ENCODE measurements at places on chromosomes 7 and 10. TPM values are rescaled to one million over a fixed set of nuclear protein-coding genes. Genes with fewer than 3 reads are reported as not detected.
A peak's percentile ranks its signal among the peaks of the same experiment; 100 is the strongest.

DNA sequence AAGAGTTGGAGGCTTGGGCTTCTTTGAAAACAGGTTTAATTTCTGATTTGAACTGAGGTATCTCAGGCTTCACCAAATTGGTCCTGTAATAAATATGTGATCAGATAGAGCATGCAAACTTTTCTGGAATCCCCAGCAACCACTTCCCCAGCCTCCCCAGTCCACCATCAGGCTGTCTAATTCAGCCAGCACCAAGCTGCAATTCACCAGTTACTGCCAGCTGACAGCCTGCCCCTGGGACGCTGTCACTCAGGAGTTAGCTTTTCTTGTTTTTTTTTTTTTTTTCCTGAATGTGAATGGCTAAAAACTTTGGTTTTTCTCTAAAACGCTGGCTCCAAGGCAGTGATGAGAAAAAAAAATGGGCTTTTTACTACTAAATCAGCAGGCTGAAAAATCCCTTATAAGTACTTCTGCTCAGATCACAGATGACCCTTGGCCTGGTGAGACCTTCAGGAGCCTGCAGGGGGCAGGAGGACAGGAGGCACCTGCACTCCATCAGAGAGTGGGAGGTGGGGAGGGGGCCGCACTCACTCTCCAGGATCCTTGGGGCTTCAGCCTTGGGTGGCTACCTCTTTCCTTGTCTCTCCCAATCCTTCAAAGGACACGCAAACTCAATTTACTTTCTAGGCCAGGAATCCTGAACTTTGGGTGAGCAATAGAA lies 349.4 kb downstream of the GATA3 start:
- DNase-seq = no peak

GRCh38 chr7:56115852-56116538 lies at the start of gene NUPR2:
Gene NUPR2 (minus strand): TSS chr7:56116417. CDS start chr7:56116314, 103 bp downstream.
- DNase-seq = peak; percentile 45

GRCh38 chr10:34768261-34768971 lies 46.7 kb downstream of the PARD3 start:
- peak; percentile 88 for DNase-seq

GRCh38 chr10:107701943-107702342 lies 537.4 kb upstream of the SORCS1 start:
- no peak for DNase-seq

DNA sequence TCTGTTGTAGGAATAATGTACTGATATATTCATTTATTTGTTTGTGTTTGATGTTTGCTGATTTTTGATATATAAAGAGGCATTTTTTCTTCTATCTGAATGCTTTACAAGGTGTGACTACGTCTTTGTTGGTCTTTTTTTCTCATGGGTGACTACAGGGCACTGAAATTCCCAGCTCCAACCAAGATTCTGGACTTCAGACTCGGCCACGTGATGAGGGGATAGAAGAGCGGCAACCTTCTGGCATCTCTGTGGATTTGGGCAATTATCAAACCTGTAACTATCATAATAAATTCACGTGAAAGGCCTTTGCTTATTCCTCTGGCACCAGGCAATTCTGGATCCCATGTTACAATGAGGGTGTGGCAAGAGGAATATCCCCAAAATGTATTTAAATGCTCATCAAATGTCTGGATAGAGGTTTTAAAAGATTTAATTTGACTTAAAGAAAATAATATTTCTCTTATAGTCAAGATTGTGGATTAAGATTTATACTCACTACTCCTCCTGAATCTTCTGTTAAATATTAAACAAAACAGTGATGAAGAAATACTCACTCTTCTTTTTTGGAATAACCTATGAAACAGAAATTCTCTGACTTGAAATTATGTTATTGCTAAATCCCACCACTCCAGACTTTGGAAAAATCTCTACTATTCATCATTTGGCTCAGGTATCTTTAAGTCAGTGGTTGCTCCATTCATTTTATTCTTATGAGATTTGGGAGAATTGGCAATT lies 276.3 kb downstream of the GPR37 start:
- DNase-seq = no peak

DNA sequence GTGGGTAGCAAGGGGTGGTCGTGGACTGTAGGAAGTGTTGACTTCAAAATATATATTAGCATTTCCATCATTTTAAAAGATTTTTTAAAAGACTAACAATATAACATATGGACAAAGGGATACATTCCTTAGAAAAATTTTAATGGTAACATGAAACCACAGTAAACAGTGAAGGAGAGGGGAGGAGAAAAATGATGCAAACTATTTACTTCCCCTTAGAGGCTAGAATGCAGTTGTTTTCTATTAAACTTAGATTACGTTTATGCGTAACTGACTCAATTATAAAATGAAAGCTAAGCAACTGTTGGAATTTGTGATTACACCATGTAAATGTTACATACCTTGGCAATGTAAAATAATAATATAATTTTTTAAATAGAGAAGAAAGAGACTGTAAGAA lies 41.3 kb downstream of the CALD1 start:
- no peak for DNase-seq

GRCh38 chr7:45098983-45099839 lies 10.4 kb upstream of the NACAD start:
- no peak for DNase-seq

DNA sequence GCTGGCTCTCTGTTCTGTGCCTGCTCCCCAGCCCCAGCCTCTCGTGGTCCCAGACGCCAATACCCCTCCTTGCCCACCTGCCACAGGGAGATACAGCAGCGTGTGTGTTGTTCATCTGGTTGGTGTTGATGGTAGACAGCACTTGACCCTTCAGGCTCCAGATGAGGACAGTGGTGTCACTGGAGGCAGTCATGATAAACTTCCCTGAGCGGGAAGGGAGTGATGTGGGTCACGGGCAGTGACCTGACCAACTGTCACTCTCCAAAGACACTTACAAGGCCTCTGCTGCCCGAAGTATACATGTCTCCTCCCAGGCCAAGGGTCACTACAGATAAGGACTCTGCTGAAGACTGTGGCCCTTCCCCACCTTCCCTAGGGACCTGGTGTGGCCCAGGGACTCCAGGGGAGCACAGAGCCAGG lies 5.6 kb downstream of the TBL2 start:
- DNase-seq = no peak

DNA sequence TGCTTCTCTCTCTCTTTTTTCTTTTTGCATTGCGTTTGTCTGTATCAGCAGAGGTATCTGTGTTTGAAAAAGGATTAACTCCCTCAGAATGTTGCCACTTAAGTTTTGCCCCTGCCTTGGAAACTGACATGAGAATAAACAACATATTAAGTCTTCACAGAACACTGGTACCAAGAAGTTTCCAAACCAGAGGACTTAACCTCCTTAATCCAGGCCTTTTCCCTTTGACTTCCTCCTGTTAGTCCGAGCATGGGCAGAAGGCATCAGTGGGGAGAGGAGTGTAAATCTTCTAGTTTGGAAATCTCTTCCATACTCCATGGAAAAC lies 681.4 kb downstream of the LRMDA start:
- no peak for DNase-seq

GRCh38 chr7:150383710-150384397 lies 4.7 kb downstream of the ZNF775 start:
- DNase-seq = peak; percentile 94

DNA sequence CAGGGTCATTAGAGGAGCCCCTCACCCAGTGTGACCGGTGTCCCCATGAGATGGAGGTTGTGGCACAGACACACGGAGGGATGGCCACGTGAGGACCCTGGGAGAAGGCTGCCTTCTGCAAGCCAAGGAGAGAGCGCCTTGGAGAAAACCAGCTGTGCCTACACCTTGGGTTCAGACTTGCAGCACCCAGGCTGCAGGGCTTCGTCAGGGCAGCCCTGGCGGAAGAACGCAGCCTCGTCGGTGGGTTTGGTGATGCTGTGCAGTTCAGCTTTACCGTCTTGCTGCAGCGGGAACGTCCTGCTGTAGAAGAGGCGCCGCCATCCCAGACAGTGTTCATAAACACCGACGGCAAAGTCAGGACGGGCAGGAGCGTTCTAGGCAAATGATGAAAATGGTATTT lies 89.3 kb downstream of the MGMT start:
- DNase-seq = no peak

DNA sequence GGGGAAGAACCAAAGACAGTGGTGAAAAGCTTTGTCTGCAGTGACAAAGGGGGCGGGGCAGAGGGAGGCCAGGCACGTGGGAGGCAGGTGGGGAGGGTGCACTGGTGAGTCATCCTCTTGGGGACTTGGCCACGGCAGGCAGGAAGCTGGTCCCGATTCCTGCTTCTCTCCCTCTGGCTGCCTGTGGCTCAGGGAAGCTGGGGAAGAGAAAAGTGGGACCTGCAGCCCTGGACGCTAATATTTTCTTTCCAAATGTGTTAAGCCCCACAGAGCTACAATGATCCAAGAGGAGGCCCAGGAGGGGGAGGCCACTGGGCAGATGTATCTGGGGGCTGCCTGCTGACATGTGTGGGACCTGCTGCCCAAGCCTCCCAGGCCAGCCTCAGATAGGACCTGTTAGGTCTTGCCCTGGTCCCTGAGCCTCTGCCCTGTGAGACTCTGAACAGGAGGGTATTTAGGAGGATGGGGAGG lies 231.8 kb downstream of the KCNMA1 start:
- peak; percentile 86 for DNase-seq

DNA sequence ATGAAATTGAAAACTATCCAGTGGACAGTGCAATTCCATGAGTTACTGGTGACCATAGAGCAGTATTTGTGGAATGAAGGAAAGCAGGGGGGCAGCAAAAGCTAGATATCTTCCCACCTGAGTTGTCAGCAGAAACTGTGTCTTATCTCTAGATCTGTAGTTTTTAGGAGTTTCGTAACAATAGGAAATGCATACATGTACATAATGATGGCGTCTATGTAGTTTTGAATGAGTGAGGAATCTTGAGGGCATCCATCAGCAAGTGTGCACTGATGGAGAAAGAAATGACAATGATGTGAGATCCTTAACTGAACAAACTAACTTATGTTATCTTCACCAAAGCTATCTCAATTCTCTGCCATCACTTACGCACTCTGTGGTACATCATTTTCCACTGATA lies 114.5 kb downstream of the LRRC4 start:
- no peak for DNase-seq

Gene KCNMA1
- total RNA-seq = 102 TPM

Gene PKD2L1
- total RNA-seq = not detected

Gene ADAM22
- 1.3 TPM for total RNA-seq

Gene ACTL6B
- total RNA-seq = not detected
